GM13976 (cell line): ENCODE measurements at places on chromosomes 11 and 22.

DNA sequence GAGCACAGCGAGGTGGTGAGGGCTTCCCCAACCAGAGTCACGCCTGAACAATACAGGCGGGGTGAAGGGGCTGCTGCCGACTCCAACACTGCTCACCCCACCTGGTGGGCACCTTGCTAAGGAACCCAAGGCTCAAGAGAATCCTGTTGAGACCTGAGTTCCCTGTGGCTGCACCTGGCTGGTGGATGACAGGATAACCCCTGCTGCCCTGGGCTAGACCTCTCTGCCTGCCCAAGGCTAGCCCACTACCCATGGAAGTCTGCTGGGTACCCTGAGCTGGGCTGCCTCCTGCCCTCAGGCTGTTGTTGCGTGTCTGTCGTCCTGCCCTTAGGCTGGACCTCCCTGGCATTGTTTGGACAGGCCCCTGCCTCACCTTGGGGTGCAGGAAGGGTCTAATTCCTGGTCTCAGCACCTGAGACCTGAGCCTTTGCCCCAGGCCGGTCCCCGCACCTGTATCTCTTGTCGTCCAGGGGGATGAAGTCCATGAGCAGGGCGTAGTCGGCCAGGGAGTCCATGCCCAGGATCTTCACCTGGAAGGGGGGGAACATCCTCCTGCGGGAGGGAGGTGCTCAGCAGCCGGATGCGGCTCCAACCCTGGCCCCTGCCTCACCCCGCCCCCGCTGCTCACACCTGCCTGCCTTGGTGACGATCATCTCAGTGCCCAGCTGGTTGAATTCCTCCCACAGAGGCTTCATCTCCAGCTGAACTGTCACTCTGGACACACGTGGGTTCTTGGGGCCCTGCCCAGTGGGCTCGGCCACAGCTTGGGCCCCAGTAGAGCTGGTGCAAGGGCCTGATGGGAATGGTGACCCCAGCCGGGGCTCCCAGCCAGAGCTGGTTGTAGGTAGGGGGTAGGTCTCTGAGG is 4.9 kb upstream of the NUDT8 start:
- DNase-seq: no peak

GRCh38 chr11:123659311-123659710 is 4.9 kb upstream of the SCN3B start:
- no peak for DNase-seq

GRCh38 chr11:7186190-7186589 is 65.5 kb upstream of the SYT9 start:
- DNase-seq: no peak

GRCh38 chr11:2800655-2801531 is 84.7 kb downstream of the CDKN1C start:
- no peak for DNase-seq

GRCh38 chr22:39617342-39617741 is 46.8 kb downstream of the CACNA1I start:
- DNase-seq: peak; percentile 60

- no peak for DNase-seq
Observed at GRCh38 chr11:64909653-64910343, 7.2 kb downstream of the ATG2A start.

GRCh38 chr11:133955945-133956421 is 785 bp downstream of the IGSF9B start:
- DNase-seq: no peak

GRCh38 chr22:19234126-19234896 is 55.8 kb upstream of the SLC25A1 start:
- no peak for DNase-seq

GRCh38 chr11:96267001-96267495 is 75.9 kb downstream of the MAML2 start:
- DNase-seq: no peak

- no peak for DNase-seq
Observed at GRCh38 chr11:8684600-8685290, 2.2 kb downstream of the RPL27A start.

GRCh38 chr11:83502041-83502440 is 215.9 kb upstream of the CCDC90B start:
- no peak for DNase-seq

GRCh38 chr22:36797911-36798673 is 18.7 kb downstream of the PVALB start:
- peak; percentile 65 for DNase-seq

DNA sequence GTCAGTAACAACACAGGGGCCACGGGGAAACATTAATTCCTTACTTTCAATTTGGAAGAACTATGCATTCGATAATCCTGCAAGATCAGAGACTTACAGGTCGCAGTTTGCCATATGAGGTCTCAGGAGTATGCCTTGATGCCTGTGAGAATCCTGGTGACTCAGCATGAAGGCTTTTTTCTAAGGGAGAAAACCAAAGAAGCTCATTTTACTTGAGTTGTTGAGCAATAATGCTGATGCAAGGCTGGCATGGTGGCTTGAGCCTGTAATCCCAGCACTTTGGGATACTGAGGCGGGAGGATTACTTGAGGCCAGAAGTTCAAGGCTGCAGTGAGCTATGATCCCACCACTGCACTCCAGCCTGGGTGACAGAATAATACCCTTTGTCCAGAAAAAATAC is 26.6 kb downstream of the ATG16L2 start:
- DNase-seq: no peak

- no peak for DNase-seq
Observed at GRCh38 chr11:115761817-115762216, 257.6 kb upstream of the CADM1 start.

- peak; percentile 84 for DNase-seq
Observed at GRCh38 chr11:64743591-64744543, at the start of gene RASGRP2. TSS of gene RASGRP2 (minus strand) at chr11:64744142. CDS start at chr11:64742866, 1,276 bp downstream.

- DNase-seq: no peak
Observed at GRCh38 chr11:61512435-61512834, 3.9 kb downstream of the LRRC10B start.

- no peak for DNase-seq
Observed at GRCh38 chr11:75592715-75593114, 30.7 kb downstream of the SERPINH1 start.

- no peak for DNase-seq
Observed at GRCh38 chr11:124812876-124813275, 12.7 kb upstream of the MSANTD2 start.

DNA sequence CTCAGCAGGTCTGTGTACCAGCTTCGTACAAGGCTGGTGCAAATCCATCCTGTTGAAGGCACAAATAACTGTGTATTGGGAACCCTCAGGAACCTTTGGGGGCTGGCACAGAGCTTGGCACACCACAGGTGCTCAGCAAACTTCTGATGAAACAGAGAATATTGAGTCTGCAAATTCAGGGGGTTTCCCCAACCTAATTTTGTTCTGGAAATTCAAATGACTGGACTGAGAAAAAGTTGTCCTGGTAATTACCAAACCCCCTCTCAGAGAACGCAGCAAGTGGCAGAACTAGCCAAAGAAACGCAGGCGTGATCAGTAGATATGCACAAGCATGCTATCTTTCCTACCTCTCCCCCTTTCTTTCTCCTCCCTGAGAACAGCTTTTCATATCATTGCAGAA is 47.6 kb downstream of the LIF start:
- peak; percentile 19 for DNase-seq

GRCh38 chr11:116192509-116193210 is 580.1 kb downstream of the BUD13 start:
- no peak for DNase-seq

DNA sequence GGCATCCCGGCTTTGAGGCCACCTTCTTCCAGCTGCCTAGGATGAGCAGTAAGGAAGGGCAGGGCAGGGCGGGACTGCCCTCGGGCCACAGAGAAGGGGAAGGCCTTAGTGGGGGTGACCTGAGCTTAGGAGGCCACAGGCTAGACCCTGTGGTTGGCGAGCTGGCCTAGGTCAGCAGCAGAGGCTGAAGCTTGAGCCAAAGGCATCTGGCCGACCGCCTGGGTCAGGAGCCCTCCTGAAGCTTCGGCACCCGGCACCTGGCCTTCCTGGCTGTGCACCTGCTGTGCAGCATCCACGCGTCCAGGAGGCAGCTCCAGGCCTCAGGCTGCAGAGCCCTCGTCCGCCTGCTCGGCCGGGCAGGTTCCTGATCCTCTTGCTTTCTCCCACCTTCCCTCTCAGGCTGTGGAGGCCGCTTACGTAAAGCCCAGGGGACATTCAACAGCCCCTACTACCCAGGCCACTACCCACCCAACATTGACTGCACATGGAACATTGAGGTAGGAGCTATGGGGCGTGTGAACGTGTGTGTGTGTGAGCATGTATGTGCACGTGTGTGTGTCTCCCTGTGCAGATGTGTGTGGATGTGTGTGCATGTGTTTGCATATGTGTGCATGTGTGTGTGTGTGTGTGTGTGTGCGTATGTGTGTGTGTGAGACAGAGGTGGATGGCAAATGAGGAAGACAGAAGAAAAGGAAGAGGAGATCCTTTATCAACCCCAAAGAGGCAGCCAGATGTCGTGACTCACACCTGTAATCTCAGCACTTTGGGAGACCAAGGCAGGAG is 34.9 kb downstream of the ST14 start:
- DNase-seq: no peak

GRCh38 chr11:124276081-124276480 is 19.9 kb downstream of the OR8G5 start:
- DNase-seq: no peak

DNA sequence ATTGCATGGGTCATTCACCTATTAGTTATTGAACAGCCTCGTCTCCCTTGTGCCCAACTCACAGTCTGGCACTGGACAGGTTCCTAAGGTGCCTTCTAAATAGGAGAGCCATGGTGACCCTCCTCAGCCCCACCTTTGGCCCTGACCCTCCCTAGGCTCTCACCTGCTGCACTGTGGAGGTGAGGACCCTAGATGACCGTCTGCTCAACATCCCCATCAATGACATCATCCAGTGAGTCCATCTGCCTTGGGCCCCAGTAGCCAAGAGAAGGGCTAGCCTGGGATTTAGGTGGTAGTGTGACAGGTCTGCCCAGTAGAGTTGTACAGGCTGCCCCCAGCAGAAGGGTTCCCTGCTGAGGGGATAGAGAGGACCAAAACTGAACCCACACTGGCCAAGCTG is 13.6 kb downstream of the UCP2 start:
- DNase-seq: no peak

GRCh38 chr11:111764621-111765020 is 1.6 kb downstream of the PPP2R1B start:
- DNase-seq: no peak

GRCh38 chr22:48222742-48223487 is 1460.5 kb downstream of the TBC1D22A start:
- DNase-seq: no peak

DNA sequence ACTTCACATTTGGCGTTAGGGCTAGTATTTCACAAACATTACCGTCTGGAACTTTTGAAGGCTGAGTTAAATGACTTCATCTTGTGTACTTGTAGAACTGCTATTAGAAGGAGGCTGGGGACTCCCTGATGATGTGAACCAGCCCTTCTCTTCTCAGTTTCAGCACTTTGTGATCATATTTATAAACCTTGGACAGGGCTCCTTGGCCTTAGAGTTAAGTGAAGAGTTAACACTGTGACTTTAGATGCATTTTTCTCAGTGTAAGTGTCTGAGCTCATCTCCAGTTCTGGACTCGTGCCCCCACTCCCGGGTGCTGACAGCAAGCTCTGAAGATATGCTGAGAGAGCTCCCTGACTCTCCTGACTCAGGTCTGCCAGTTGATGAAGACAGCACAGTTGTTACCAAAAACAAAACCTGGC is 8.4 kb downstream of the MIAT start:
- DNase-seq: no peak

- no peak for DNase-seq
Observed at GRCh38 chr11:84882056-84882455, 745.1 kb downstream of the DLG2 start.

- no peak for DNase-seq
Observed at GRCh38 chr11:128210148-128210940, 377.0 kb downstream of the ETS1 start.

DNA sequence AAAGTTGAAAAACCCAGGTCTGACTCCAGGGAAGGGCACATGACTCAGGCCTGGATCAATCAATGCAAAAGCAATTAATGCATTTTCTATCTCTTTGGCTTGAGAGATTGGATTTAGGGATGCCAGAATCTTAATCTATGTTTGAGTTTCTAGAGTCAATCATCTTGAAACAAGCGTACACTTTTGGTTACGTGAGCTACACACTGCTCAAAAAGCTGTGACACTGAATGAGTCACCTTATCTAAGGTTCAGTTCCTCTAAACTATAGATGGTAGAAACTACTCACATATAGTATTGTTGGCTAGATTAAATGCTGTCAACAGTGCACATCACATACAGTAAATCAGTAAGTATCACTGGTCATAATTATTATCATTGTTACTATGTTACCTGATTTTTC is 24.2 kb downstream of the MRE11 start:
- DNase-seq: peak; percentile 37

GRCh38 chr11:22920939-22921565 is 60.8 kb upstream of the CCDC179 start:
- DNase-seq: peak; percentile 32

DNA sequence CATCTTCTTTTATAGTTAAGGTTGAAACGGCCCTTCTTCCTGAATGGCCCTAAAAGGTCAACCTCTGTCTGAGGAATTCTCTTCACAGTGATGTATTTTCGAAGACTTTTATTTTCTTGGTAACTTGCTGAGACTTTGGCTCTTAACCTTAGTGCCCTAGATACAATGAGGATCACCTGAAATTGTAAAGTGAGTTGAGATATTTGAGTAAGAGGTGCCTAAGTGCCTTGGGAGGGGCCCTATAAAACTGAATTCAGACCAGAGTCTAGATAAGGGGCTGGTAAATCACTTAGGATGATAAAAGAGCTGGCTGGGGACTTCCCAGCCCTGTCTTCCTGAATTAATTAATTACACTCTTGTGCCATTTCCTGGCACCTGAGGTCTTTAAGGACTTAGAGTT is 505.6 kb upstream of the KIRREL3 start:
- DNase-seq: no peak

GRCh38 chr11:64083398-64084080 is 47.8 kb downstream of the FLRT1 start:
- DNase-seq: no peak

DNA sequence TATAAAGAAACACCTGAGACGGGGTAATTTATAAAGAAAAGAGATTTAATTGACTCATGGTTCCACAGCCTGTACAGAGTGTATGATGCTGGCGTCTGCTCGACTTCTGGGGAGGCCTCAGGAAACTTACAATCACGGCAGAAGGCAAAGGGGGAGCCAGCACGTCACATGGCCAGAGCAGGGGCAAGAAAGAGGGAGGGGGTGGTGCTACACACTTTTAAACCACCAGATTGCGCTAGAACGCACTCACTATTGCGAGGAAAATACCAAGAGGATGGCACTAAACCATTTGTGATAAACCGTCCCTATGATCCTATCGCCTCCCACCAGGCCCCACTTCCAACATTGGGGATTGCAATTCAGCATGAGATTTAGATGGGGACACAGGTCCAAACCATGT is 79.7 kb upstream of the CARD18 start:
- DNase-seq: no peak

GRCh38 chr22:28402060-28402459 is 277.6 kb downstream of the TTC28 start:
- DNase-seq: no peak

DNA sequence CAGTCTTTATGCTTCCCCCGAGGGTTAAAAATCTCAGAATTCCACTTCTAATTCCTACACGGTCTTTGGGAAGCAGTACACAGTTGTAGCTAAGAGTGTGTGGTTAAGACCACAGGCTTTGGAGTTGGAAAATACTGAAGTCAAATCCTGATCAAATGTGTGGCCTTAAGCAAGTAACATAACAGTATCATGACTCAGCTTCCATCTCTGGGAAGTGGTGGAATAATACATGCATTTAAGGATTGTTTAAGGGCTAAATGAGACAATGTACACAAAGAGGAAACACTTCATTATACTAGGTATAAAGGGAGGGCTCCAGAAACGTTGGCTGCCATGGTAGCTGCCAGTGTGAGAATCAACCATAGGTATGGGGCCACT is 71.5 kb downstream of the FAT3 start:
- DNase-seq: no peak
